ENCODE measurements at places on chromosomes 7 and 10.

GRCh38 chr7:19095353-19095860 is 22.0 kb downstream of the TWIST1 start:
- DNase-seq, result no peak

DNA sequence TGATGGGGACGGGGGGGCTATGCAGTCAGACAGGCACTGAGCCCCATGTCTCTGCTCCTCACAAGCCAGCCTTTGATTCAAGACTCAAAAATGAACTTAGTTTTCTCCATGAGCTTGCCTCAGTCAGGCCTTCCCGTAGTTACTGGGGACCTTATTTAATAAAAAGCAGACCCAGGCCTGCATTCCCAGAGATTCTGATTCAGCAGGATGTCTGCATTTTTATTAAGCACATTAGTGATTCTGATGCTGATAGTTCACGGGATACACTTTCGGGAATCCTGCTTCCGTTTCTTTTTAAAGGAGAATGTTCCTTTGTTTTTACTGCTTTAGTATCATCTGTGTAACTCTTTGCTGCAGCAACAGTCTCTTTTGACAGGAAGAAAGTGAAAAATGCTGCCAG is 28.3 kb upstream of the PLPP4 start:
- DNase-seq, result no peak

DNA sequence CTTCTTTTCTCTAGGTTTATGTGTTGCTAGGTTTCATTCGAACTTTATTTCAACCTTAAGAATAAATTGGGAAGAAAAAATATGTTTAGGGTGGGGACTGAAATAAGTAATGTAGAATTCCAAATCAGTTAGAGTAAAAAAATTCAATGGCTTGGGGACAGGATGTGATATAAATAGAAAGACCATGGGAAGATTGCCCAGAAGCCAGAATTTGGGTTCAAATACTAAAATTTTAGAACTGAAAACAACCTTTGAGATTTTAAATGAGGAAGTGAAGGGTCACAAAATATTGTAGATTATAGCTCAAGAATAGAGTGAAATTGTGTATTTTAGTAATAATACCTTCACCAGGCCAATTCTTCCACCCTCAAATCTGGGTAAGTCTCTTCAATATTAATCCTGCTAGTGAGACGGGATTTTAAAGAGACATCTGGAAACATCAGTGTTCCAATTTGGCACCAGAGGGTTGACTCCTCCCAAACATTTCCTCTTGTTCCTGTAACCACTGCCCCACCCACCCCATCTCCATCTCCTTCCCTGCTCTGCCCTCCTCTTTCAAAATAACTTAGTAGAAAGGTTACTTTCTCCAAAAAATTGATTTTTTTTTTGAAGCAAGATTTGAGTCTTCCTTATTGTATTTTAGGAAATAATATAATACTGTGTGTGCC is 51.3 kb upstream of the FAM3C start:
- no peak for DNase-seq

DNA sequence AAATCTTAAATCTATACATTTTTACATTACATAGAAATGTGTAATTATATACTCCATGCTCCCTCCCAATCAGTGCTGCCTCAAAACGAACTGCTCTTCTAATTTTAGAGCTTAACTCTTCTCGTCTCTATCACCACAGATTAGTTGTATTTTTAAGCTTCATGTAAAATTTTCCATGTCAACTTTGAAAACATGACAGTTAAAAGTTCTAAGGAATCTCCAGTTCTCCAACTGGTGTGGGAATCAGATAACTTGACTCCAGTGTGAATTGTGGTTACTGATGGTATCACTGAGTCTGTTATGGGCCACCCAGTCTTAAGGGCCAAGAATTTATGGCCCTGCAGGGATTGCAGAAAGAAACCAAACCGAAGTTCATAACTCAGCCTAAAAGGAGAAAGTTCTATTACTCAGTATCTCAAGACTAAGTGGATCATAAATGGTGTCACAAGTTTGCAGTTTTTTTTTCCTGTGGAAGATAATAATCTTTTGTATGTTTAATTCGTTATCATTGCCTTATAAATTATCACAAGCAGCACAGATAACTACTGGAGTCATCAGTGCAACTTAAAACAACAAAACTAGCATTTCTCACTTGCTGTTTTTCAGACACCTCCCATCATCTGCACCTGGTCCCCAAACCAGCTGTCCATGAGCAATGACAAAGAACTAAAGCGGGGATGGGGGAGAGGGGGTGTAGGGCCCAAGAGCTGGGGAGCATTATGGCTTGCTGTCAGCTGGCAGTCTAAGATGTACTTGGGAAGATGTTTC is 31.5 kb upstream of the KMT2E start:
- DNase-seq, result no peak

DNA sequence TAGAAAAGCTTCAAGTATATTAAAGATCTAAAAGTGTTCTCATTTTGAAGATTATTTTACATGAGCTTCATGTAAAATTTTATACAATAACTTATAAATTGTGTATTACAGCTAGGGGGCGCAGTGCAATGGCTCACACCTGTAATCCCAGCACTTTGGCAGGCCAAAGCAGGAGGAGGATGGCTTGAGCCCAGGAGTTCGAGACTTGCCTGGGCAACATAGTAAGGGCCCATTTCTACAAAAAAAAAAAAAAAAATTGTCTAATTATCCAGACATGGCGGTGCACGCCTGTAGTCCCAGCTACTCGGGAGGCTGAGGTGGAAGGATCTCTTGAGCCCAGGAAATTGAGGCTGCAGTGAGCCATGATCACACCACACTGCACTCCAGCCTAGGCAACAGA is 16.6 kb downstream of the ACBD5 start:
- DNase-seq, result peak; percentile 59

DNA sequence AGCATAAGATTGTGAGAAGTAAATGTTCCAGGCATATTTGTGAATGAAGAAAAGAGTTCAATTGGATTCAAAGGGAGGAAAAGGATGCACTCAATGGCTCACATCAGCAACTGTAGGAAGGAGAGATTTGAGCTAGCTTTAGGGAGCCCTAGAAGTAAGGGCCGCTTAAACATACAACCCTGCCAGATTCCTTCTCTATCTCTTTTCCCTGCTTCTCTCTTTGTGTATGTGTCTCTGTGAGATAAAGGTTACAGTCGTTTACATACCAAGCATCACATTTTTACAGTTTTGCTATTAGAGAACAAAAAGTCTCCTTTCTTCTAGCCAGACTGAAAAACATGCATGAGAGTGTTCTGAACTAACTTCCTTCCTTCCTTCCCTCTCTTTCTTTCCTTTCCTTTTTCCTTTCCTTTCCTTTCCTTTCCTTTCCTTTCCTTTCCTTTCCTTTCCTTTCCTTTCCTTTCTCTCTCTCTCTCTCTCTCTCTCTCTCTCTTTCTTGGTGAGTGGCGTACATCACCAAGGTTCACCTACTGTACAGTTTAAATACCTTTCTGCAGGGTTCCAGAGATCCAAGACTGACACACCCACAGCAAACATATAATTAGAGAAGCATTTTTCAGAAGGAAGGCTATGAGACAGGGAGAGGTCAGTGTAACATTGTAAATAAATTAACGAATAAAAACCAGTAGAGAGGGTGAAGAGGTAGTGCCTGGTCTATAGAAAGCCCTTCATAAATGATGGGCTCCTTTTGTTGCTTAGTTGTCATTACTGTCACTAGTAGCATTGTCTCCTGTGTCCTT is 240.4 kb downstream of the ARL4A start:
- no peak for DNase-seq

DNA sequence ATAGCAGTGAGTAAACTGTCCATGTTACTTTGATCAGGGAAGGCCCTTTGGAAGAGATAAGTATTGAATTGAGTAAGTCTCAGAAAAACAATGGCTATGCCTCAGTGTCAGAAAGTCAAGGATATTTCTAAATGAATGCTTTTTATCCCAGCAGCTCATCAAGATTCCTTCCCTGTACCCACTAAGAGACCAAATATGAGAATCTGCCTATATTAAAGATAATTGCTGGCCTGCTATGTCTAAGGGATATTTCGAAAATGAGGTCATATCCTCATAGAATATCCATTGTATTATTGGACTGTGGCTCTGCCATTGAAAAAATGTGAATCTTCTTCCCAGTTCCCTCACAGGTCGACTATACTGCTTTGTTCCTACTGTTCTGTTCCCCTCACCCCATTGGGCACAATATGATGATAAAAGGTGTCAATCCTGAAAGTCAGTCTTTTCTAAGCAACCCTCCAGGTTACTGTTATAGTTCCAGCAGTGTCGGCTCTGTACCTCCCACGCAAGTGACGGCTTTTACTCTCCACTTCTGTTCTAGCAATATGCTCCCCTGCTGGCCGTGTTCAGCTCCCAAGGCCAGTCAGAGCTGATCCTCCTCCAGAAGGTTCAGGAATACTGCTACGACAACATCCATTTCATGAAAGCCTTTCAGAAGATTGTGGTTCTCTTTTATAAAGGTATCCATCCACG is 51.7 kb downstream of the BZW2 start:
- DNase-seq, result no peak

- no peak for DNase-seq
Measured at GRCh38 chr7:74175340-74175739, 1.2 kb downstream of the EIF4H start.

- no peak for DNase-seq
Measured at GRCh38 chr10:18254086-18254485, 113.9 kb downstream of the CACNB2 start.

GRCh38 chr10:31669357-31669756 is 259.3 kb downstream of the ARHGAP12 start:
- DNase-seq, result no peak

DNA sequence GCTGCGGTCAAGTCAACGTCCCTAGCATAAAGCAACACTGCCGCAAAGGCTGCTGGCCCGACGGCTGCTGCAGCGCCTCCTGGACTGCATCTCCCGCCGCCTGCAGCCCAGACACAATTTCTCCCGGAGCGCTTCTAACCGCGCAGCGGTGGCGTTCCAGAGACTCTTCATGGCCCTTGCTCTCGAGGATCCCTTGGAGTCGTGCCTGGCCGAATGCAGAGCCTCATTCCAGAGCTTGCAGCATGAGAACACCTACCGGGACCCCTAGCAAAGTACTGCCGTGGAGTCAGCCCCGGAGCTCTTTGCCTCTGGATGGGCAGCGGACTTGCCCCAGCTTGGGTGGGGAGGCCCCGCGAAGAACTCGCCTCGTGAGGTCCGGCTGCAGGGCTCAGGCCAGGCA is 79.7 kb upstream of the ZNF32 start:
- DNase-seq, result no peak

GRCh38 chr10:60454336-60454735 is 64.7 kb upstream of the ANK3 start:
- no peak for DNase-seq

- no peak for DNase-seq
Measured at GRCh38 chr10:48384699-48384982, 78.2 kb downstream of the MAPK8 start.

- DNase-seq, result no peak
Measured at GRCh38 chr7:32915041-32915536, 23.5 kb upstream of the KBTBD2 start.

GRCh38 chr10:114879093-114879492 is 57.5 kb downstream of the FHIP2A start:
- DNase-seq, result no peak

- DNase-seq, result no peak
Measured at GRCh38 chr7:122525355-122525754, 173.6 kb downstream of the RNF133 start.

DNA sequence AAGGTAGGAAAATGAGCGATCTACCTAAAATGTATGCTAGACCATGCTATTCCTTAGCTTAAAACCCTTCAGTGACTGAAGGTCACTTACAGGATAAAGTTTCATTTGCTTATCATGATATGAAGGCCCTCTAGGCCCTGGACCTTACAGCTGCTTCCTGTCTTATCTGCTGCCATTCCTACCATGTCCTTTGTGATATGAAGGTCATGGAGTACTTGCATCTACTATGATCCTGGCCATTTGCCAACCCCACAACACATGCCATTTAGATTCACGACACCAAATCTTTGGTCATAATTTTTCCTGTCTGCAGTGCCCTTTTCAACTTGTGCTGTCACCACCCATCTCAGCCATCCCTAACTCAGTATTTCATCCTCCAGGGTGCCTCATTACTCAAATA is 181.8 kb upstream of the MDFIC start:
- DNase-seq, result no peak

- no peak for DNase-seq
Measured at GRCh38 chr7:120587243-120587642, 270.7 kb downstream of the TSPAN12 start.

DNA sequence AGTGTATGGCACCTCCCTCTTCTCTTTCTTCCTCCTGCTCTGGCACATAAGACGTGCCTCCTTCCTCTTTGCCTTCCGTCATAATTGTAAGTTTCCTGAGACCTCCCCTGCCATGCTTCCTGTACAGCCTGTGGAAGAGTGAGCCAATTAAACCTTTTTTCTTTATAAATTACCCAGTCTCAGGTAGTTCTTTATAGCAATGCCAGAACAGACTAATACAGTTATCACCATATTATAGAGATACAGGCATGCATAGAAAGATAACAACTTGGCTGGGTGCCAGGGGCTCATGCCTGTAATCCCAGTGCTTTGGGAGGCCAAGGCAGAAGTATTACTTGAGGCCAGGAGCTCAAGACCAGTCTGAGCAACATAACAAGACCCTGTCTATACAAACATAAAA is 53.2 kb downstream of the GCC1 start:
- no peak for DNase-seq

DNA sequence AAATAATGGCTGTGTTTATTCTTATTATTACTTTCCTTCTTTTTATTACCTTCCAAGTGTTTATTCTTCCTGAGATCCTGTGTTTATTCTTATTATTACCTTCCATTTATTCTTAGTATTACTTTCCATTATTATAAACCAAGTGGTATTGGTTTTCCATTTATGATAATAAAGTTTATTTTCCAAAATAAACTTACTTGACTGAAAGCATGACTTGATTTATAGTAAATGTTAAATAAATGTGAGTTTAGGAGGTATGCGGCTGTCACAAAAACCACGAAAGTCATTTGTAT is 20.2 kb downstream of the WIPF3 start:
- no peak for DNase-seq

GRCh38 chr10:29534590-29534989 is 100.2 kb downstream of the SVIL start:
- no peak for DNase-seq

GRCh38 chr7:28354601-28355402 is 57.5 kb upstream of the CREB5 start:
- no peak for DNase-seq

DNA sequence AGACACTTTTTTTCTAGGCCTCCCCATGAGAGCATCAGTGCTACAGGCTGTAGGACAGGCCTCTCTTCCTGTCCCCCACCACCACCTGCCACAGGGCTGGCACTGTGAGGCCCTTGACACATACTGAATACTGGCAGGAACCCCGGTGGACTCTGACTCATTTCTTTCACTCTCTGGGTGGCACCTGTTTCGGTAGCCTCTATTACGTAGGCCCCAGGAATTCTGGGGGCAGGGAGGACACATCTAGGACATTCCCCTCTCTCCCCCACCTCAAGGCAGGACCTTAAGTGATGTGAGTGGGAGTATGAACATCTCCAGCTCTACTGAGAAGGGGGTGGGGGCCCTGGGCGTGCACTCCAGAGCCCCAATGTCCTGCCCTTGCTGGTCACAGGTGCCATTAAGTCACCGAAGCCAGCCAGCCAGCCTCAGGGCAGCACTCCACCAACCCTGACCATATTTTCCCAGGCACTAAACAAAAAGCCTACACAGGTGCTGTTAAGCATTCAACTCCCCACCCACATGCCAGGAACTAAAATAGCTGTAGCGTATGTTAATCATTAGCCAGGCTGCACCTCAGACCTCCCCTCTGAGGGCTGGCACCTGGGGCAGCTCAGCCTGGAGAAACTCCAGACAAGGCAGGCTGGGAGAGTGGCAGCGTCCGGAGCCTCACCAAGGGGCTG is 8.9 kb downstream of the ANXA11 start:
- peak; percentile 83 for DNase-seq
